Esophagus muscularis mucosa (tissue), 4 donors: ENCODE measurements at places on chromosomes 13 and 19. TPM values are rescaled to one million over a fixed set of nuclear protein-coding genes. Genes with fewer than 3 reads are reported as not detected.
A peak's percentile ranks its signal among the peaks of the same experiment; 100 is the strongest.

CACNG8 gene
- not detected for total RNA-seq

- no peaks in the 10 kb centered on the region for H3K36me3 ChIP-seq
- H3K27ac ChIP-seq: no peak overlapping the region
- no peaks in the 10 kb centered on the region for H3K27me3 ChIP-seq
- no peak overlapping the region for H3K4me3 ChIP-seq
- DNase-seq: peak; percentile 53
- H3K4me1 ChIP-seq: no peaks in the 10 kb centered on the region
Observed at GRCh38 chr13:111367340-111367739, 46.9 kb downstream of the TEX29 start.

- no peaks in the 10 kb centered on the region for H3K27me3 ChIP-seq
- no peak overlapping the region for H3K4me3 ChIP-seq
- peaks cover 15% of the 10 kb centered on the region for H3K4me1 ChIP-seq
- H3K36me3 ChIP-seq: peaks cover 38% of the 10 kb centered on the region
Observed at GRCh38 chr13:110193491-110193890, 113.5 kb downstream of the COL4A1 start.

- no peak overlapping the region for H3K4me3 ChIP-seq
- no peaks in the 10 kb centered on the region for H3K27me3 ChIP-seq
- DNase-seq: no peak
- no peaks in the 10 kb centered on the region for H3K4me1 ChIP-seq
- H3K27ac ChIP-seq: no peak overlapping the region
Observed at GRCh38 chr13:96018135-96018534, 35.1 kb downstream of the UGGT2 start.

- peaks cover 57% of the 10 kb centered on the region for H3K4me1 ChIP-seq
- H3K4me3 ChIP-seq: no peak overlapping the region
- H3K27ac ChIP-seq: no peak overlapping the region
- DNase-seq: no peak
- no peaks in the 10 kb centered on the region for H3K27me3 ChIP-seq
- H3K36me3 ChIP-seq: peaks cover 38% of the 10 kb centered on the region
Observed at GRCh38 chr19:8462571-8462970, 17.8 kb downstream of the HNRNPM start.

CPT1C gene
- total RNA-seq: 6.6 TPM

DNA sequence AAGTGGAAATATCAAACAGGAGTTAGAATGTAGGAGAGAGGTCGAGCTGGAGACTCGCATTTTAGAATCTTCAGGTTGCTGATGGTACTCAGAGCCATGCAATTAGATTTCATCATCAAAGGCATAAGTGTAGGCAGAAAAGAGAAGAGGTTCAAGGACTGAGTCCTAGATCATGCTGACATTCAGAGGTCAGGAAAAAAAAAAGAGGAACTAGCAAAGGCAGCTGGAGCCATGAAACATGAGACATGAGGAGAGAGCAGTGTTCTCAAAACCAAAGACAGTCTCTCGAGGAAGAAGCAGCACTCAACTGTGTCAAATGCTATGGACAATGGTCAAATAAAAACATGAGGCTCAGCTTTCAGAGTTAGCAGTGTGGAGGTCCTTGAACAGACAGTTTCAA, 12.4 kb upstream of the TPP2 start:
- H3K36me3 ChIP-seq: no peaks in the 10 kb centered on the region
- no peaks in the 10 kb centered on the region for H3K27me3 ChIP-seq
- no peak overlapping the region for H3K27ac ChIP-seq
- H3K4me3 ChIP-seq: no peak overlapping the region

- peaks cover 99% of the 10 kb centered on the region for H3K36me3 ChIP-seq
- H3K27ac ChIP-seq: no peak overlapping the region
- H3K4me1 ChIP-seq: no peaks in the 10 kb centered on the region
- no peak for DNase-seq
Observed at GRCh38 chr19:2110822-2111221, 14.1 kb downstream of the IZUMO4 start.
